GDM1 (cell line): ENCODE measurements at places on chromosomes 3 and 15.
A peak's percentile ranks its signal among the peaks of the same experiment; 100 is the strongest.

DNA sequence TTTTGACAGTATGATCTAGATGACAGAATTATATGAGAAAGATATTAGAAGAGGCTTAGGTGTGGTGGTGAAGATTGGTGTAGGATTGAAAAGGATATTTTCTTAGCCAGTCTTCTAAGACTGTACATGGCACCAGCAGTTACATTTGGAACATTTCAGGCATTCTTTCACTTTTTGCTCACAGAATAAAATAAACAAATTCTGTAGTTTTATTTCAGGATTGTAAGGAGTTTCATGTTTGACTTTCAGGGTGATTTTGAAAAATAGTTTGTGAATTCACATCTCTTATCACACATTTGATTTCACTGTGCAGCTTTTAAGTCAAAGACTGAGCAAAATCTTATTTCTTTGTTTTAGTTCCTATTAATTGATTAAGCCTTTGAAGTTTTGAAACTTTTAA, 27.1 kb downstream of the DNAJC13 start:
- no peak for DNase-seq

DNA sequence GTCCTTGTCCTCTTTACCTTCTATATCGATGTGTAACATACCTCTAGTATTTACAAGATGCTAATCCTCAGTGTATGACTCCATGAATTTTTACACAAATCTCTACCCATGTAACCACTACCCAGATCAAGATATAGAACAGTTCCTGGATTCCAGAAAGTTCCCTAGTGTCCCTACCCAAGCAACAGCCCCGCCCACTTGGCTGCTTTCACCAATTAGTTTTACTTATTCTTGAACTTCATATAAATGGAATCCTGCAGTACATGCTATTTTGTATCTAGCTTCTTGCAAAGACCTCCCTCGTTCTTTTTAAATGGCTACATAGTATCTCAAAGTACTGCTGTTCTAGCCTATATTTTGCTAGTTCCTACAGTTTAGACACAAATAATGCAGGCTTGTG, 33.0 kb downstream of the CD276 start:
- DNase-seq, result no peak

- no peak for DNase-seq
Measured at GRCh38 chr3:123449102-123449996, 459 bp upstream of the ADCY5 start.

DNA sequence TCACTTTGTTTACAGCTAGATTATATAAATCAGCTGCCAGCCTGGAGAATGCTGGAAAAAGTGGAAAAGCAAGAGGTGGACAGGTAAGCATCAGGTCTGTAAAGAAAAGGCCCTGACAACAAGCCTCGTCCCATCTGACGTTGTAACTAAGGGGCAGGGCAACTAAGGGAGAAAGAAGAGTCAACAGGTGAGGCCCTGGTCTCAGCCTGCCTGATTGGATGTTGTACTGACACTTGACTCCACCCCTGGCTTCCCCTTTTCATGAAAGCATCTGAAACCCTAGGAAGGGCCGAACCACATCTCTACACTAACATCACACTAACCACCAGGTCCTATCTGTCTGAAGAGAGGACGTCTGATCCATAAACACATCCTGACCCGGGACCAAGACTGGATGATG, 357.6 kb upstream of the CFAP20DC start:
- no peak for DNase-seq

DNA sequence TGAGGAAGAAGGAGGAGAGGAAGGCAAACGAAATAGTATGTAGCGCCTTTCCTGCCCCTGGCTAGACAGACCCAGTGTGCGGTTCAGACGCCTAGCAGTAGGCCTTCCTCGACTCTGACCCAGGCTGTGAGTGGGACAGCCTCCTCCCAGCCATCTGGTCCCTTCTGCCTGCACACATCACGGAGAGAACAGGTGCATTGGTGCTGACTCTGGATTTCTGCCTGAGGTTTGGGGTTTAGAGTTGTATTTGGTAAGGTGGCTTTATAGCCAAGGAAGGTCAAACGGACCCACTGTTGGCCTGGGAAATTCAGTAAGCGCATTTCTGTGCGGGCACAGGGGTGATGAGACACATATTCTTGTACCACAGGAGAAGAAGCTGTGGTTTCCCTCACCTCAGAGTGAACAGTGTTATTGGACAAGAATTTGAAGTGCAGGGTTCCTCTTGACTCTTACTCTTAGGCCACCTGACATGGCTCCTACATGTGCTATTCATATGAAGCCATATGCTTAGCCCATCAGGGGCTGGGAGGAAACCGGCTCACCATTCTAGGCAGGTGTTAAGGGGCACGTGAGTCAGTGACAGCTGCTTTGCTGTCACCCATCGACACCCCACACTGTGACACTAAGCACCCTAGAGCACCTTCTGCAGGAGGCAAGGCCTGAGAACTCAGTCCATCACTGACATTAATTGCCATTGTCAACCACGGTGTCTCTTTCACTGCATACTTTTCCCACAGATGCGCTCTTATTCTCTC, 143.3 kb downstream of the CHDH start:
- no peak for DNase-seq

- no peak for DNase-seq
Measured at GRCh38 chr3:123801474-123801873, 82.7 kb downstream of the MYLK start.

DNA sequence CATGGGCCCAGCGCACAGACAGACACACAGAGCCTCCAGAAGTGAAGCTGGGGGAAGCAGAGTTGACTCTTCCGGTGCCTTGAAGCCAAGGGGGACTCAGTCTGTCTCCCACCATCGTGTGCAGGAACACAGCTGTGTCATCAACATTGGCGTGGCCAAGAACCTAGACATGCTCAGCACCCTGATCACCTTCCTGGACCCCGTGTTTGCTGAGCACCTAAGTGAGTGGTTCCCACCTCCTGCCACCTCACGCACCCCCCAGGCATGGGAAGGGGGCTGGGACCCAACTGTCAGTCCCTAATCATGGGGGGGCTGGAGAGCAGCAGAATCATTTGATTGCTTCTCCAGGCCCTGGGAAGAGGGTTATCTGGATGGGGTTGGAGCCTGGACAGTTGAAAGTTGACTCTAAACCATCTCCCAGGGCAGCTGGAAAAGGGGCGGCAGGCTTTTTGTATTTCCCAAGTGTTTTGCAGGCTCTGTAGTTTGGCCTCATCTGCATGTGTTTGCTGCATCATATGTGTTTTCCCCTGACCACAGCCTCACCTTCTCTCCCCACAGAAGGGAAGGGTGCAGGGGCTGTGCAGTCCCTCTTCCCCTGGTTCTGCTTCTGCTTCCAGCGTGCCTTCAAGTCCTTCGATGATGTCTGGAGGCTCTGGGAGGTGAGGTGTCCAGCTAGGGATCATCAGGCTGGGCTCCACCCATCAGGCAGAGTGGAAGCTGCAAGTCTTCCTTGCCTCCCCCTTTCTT, 12.8 kb downstream of the TBC1D21 start:
- no peak for DNase-seq

GRCh38 chr15:39585389-39585841, 4.5 kb downstream of the THBS1 start:
- no peak for DNase-seq

DNA sequence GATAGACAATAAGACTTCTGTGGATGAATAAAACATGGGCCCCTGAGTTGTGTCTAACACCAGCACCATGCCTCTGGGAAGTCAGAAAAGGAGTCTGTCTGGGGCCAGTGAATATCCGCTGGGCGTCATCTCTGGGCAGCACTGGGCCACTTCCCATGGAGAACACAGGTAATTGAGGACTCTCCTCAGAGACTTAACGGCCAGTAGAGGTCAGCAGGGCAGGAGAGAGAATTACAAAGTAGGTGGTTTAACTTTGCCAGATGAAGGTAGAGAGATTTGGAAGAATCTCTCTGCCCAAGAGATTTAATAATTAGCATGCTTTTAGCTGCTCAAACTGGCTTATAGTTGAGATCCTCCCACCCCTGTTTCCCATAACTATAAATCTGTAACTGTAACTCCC, 65.7 kb downstream of the OCA2 start:
- DNase-seq, result no peak

GRCh38 chr3:10945683-10946287, 46.8 kb upstream of the SLC6A1 start:
- DNase-seq, result no peak

GRCh38 chr3:143783851-143784370, 64.4 kb downstream of the SLC9A9 start:
- no peak for DNase-seq

GRCh38 chr3:52774066-52774713, 3.2 kb upstream of the ITIH1 start:
- no peak for DNase-seq

GRCh38 chr3:195086885-195087284, 184.1 kb downstream of the XXYLT1 start:
- DNase-seq, result no peak

DNA sequence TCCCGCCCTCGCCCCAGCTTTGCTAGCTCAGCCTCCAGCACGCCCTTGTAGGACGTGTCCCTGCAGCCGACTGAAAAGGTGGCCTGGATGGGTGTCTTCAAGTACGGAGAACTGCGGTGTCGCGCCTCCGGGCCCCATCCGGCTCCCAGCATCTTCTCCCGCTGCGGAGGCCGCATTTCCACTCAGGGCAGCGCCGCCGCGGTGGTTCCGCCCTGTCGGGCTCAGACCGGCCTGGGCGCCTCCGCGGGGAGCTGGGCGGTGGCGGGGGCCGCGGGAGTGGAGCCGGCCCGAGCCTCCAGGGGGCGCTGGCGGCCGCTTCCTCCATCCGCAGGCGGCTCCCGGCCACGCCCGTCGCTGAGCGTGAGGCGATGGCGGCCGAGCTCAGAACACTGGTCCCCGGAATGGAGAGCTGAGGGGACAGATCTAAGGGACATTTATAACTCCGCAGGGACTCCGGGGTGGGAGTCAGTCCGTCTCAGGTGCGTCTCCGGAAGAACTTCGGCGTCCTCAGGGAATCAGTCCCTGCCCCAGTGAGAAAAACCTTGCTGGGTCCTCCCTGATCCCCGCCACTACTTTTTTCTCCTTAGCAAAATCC, 13.6 kb upstream of the SMCO1 start:
- peak; percentile 61 for DNase-seq

DNA sequence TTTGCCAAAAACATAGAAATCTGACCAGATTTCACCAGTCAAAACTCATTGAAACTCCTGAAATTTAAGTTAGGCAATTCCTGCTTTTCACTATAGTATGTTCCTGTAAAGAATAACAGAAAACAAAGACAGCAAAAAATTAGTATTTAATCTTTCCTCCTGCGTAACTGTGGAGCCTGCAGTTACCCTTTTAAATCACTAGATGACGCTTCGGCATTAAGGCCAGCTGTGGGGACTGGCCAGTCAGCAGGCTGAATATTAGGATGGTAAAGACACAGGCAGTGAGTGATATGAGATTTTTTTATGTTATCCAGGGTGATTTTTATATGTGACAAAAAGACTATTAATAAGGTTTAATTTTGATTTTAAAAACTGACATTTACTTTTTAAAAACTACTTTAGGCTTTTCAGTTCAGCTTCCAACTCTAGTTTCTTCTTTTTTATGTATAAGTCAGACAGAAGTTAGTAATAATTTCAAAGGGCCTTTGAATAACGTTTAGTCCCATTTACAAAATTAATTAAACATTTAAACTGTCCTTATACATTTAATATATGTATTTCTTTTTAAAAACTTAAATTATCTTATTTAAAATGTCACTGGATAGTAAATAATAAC, 165.1 kb downstream of the PPM1L start:
- no peak for DNase-seq

- DNase-seq, result no peak
Measured at GRCh38 chr3:192445770-192446644, 281.3 kb downstream of the FGF12 start.

DNA sequence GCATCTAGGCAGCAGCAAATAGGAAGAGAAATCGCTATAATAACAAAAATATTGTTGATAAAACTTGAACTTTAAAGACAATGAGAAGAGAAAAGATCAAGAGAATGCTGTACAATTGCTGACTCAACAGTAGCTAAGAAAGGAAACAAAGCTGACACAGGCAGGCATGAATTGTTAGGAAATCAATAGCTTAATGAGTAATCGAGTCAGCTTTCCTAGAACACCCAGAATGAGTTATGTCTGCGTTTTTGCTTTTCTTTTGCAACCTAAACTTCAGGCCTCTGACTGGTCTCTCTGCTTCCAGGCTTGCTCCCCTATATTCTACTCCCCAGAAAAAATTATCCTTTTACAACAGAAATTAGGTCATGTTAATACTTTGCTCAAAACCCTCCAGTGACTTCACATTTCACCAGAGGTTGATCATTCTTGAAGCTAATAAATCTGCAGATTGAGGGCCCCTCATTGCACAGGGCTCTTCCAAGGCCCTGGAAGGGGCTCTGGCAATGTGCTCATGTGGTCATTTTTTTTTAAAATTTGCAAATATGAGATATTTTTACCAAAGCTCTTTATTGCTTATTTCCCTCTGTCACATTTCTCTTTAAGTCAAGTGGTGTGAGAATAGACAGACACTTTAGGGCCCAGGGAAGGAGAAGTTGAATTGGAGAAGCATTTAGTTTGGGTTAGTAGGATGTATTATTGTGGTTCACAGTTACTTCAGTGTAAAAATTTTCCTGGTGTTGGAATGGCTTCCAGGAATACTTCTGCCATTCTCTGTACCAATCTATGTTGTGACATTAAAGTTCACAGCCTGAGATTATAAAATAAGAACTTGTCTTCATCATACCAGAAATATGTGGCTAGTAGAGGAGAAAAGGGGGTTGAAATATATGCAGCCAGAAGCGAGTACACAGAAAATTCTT, 116.3 kb downstream of the TMCO5A start:
- no peak for DNase-seq

DNA sequence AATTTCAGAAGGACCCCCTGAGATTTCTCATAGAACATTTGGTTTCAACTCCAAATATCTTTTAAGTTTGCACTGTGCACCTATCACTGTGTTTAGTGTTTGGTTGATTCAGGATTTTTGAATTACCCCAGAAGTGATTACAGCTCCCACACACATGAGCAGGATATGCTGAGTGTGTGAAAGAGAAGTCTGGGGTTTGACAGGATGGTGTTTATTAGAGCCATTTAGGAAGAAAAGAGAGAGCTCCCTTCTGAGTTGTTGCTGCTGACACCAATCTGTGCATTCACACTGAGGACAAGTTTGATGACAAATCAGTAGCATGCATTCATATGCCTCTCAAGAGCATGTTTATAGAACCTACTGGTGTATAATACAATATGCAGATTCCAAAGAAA, 118.1 kb downstream of the RPL22L1 start:
- no peak for DNase-seq

GRCh38 chr3:173238091-173238490, 97.1 kb upstream of the SPATA16 start:
- no peak for DNase-seq

- DNase-seq, result no peak
Measured at GRCh38 chr3:161221806-161222600, 892 bp downstream of the NMD3 start.

GRCh38 chr15:63362196-63362595, 19.4 kb downstream of the CA12 start:
- DNase-seq, result no peak

- no peak for DNase-seq
Measured at GRCh38 chr3:30554317-30554690, 52.1 kb upstream of the TGFBR2 start.

DNA sequence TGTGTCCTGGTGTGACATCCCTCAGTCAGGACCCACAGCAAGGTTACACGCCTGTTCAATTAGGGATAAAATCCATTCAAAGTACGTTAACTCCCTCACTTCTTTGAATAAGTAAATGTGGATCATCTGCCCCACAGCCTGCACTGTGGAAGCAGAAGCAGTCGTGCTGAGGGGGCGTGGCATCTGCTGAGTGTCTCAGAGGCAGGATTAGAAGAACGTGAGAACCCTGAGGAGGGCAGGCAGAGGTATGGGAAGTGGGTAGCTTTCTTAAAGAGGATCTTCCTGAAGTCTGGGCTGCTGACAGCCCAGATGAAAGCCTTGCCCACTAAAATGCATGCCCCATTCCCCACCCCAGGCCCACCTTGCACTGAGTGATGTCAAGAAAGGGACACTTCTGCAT, 28.5 kb downstream of the CRABP1 start:
- peak; percentile 21 for DNase-seq
